ENCODE measurements at places on chromosomes 4 and X. TPM values are rescaled to one million over a fixed set of nuclear protein-coding genes. Genes with fewer than 3 reads are reported as not detected.

- no peak for DNase-seq
These were observed 386.1 kb upstream of the HS3ST1 start for GRCh38 chr4:11814758-11815157.

GRCh38 chr4:7322166-7322991 is 112.4 kb downstream of the PSAPL1 start:
- DNase-seq: no peak

DNA sequence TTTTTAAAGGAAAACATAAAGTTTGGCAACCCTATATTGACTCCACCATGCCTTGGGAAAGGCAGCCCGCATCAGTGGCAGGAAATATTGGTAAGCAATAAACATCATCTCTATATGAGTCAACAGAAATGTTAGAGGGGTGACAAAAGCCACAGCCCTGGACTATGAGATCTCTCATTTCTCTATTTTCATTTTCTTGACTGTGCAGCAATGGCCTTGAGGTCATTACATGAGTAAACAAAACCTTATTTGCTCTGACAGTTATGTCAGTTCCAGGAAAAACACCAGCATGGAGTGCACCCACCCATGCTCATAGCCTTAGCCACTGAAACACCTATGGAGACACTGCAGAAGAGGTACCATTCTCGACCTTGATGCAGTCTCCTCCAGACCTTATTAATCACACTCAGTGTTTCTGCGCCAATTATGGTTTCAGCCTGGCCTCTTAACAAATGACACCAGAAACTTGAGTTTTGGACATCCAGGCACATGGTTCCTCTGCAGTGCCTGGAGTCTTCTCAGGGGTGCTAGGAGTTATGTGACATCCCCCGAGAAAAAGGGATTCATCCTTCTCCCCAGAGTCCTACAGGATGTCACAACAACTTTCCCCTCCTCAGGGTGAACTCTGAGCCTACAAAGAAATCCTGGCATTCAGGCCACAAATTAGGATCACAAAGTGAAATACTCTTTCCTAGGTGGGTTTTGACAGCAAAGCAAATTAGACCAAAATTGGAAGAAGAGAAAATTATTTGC is 16.0 kb upstream of the HPGD start:
- DNase-seq: peak; percentile 68

The KLHL4 gene
- total RNA-seq: not detected

GRCh38 chrX:78104447-78105176 is 564 bp downstream of the PGK1 start:
- DNase-seq: peak; percentile 74

Measured in activated CD4-positive, alpha-beta T cell treated with anti-CD3 and anti-CD28 coated beads, Interleukin-2, amount 10 ng/mL, durations not matched to agents 24 days and 14 days (primary cell).